ENCODE measurements at places on chromosomes 1 and 21.
A peak's percentile ranks its signal among the peaks of the same experiment; 100 is the strongest.

GRCh38 chr1:41734201-41734970 lies 184.3 kb downstream of the HIVEP3 start:
- no peak for DNase-seq

DNA sequence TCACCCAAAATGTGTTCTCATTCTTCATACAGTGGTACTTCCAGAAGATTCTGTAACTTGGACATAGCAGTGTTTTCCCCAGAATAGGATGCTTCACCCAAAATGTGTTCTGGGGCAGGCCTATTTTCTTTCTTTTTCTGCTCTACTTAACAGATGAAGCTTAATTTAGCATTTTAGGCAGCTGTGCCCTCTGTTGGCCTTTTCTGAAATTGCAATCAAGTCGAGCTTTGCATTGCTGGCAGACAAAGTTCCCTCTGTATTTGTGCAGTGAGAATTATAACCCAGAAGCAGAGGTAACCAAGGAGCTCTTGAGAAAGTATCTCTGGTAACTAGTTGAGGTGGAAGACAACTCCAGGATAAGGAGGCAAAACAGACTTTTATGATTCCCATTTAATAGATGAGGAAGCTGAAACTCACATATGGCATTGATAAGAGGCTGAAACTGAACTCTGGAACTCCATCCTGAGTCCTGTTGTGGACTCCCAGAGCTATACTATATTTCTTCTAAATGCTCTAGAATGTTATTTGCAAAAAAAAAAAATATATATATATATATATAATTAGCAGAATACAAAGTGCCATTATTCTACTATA lies 50.3 kb upstream of the L1TD1 start:
- peak; percentile 11 for DNase-seq

GRCh38 chr21:36064085-36064460 lies 3.7 kb upstream of the SETD4 start:
- DNase-seq, result no peak

- DNase-seq, result no peak
Measured at GRCh38 chr1:235106457-235106856, 22.2 kb downstream of the TOMM20 start.

- no peak for DNase-seq
Measured at GRCh38 chr1:87796471-87796901, 467.8 kb downstream of the LMO4 start.

- DNase-seq, result no peak
Measured at GRCh38 chr1:159122005-159122621, 45.5 kb upstream of the AIM2 start.

GRCh38 chr1:39301606-39302005 lies 97.1 kb downstream of the MACF1 start:
- DNase-seq, result no peak

DNA sequence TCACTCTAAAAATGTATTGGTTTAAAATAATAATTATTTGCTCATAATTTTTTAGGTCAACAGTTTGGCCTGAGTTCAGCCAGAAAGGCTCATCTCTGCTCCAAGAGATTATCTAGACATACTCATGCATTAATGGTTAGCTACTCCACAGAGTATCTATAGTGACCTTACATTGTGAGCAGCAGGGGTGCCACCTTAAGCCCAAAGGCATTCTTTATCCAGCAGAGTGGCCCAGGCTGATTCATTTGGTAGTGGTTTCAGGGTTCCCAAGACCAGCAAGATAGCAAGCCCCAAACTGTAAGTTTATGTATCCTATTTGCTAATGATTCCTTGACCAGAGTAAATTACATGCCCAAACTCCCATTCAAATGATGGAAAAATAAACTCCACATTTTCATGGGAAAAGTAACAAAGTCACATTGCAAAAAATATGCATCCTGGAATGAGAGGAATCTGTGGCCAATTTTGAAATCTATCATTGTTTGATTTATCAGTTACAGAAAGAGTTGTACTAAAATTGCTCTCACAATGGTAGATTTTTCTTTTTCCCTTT lies 182.6 kb upstream of the KCNK2 start:
- no peak for DNase-seq

DNA sequence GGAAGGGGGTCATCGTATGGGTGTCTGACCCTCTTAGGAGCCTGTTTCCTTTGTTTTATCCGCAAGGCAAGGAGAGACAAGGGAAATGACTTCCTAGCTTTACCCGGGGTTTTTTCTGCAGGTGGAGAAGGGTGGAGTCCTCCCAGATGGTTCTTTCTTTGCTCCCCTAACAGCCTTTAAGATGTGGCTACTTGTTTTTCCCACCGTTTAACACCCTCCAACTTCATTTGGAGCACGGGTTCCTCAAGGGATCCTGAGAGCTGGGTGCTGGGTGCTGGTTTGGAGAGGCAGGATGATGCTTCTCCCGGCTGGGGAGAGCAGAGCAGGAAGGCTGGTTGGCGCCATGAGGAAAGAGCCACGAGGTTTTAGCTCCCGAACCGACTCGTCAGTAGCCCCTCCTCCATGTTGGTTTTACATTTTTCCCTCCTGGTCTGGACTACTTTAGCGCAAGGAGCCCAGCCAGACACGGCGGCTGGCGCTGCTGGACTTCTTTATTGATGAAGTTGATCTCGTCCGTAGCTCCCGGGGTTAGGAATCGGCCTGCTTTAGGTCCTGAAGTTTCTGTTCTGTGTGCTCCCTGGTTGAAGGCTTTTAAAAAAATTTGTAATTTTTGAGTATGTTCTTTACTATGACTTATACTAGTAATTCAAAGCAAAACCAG lies 1.4 kb downstream of the UCK2 start:
- peak; percentile 76 for DNase-seq

DNA sequence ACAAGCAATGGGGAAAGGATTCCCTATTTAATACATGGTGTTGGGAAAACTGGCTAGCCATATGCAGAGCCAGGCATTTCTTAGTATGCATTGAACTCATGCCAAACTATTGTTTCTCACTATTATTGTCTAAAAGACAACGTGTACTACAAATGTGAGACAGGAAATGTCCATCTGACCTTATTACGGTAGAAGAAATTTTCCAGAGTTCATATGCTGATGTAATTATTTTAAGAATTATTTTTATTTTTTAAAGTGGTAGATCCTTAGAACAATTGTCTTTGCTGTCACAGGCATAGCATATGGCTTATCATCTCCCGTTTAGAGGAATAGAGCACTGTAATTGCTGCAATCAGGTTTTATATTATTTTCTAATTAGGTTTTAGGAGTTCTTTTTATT lies 75.2 kb upstream of the S1PR1 start:
- DNase-seq, result no peak

DNA sequence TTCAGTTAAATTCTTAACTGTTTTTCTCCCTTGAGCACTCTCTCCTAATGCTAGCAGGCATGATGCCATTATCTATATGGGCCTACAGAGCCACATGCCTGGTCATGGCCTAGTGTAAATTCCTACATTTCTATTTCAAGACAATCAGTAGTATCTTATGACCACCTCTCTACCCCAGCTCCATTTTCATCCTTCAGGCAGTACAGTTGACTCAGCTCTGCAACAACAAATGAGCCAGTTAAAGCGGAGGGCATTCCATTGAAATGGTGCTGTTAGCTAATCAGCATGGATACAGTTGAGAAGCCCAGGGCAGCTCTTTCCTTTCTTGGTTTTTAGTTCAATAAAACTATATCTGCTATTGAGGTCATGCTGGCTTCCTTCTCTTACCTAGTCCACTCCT lies 150.0 kb downstream of the PPP1R12B start:
- DNase-seq, result no peak

DNA sequence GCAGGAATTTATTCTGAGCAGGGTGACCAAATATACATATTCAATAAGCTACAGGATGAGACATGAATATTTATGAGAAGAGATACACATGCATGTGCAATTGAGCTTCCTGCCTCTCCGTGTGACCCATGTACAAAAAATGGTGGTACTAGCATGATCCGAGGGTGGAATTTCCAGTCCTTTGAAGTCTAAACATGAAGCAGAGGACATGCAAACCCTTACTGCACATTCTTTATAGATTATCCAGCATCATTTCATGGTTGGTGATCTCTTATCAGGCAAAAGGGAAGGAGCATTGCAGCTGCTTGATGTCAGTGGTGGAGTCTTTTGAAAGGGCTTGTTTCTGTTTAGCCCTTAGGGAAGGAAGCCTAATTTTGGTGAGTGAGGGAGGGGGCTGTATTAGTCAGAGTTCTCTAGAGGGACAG lies 448.6 kb downstream of the SETD4 start:
- DNase-seq, result no peak

DNA sequence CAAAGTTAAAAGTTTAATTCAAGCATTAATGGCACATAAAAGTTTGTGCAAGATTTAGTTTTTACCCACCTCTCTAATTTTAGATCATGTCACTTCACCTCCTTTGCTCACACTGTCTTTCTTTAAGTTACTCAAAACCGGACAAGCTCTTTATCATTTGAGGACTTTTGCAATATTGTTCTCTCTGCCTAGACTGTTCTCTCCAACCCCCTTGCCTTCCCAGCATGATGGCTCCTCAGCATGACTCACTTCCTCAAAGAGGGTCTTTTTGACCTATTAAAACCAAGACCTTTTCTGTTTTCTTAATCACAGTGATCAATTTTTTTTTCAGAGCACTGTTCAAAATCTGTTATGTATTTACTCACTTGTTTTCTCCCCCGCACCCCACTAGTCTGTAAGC lies 61.3 kb downstream of the XKR8 start:
- no peak for DNase-seq

GRCh38 chr1:51915951-51916350 lies 37.4 kb upstream of the NRDC start:
- no peak for DNase-seq

GRCh38 chr1:178344513-178345091 lies 152.2 kb downstream of the CLEC20A start:
- peak; percentile 55 for DNase-seq

GRCh38 chr1:17207046-17207445 lies 2.1 kb downstream of the PADI1 start:
- no peak for DNase-seq

DNA sequence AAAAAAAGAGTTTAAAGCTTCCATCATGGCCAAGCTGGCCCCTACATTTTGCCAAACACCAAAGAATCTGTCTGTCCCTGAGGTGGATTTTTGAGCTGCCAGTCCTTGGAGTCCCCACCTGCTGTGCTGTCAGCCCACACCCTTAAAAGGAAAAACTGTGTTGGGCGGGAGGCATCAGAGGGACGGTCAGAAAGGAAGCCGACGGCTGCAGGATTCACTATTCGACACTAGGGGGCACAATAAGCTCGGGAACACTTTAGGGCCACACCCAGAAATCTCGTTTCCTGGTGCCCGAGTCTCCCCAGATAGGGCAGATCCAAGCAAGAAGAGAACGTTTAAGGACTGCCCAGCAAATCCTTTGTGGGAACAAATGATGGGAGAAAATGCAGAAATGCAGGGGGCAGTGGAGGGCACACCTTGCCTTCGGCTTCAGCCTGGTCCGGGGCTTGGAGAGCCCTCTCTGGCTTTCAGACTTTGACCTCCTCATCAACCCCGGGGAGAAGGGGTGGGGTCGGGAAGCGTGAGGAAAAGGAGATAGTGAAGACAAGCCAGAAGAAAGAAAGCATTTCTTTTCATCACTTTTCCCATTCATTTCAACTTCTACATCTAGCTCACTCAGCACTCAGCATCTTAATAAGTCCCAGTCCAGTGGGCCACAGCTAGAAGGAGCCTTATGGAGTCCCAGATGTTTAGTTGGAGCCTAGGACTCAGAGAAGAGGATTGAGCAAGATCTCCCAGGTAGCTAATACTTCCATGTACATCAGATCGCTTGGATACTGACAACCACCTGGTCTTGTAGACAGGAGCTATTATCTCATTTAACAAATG lies 5.0 kb upstream of the CTTNBP2NL start:
- DNase-seq, result peak; percentile 84

- DNase-seq, result no peak
Measured at GRCh38 chr1:163093169-163093568, 24.0 kb downstream of the RGS4 start.

DNA sequence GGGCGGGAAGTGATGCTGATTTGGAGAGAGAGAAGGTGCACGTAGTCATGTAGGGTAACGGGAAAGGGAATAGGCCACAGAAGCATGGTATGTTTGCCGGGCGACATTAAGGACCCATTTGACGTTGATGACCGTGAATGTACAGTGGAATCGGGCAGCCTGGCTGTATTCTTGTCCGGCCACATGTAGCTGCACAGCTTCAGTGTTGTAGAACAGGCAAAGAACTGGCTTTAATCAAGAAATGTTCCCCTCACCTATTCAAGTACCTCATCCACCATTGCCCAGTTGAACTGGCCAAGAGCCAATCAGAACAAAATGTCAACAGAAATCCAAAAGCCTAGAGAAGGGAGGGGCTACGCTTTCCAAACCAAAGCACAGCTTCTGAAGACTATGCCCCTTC lies 104.8 kb downstream of the DHRS3 start:
- DNase-seq, result no peak

- no peak for DNase-seq
Measured at GRCh38 chr1:112807117-112807516, 92.0 kb upstream of the PPM1J start.

- no peak for DNase-seq
Measured at GRCh38 chr21:46351476-46352163, 27.7 kb downstream of the PCNT start.

DNA sequence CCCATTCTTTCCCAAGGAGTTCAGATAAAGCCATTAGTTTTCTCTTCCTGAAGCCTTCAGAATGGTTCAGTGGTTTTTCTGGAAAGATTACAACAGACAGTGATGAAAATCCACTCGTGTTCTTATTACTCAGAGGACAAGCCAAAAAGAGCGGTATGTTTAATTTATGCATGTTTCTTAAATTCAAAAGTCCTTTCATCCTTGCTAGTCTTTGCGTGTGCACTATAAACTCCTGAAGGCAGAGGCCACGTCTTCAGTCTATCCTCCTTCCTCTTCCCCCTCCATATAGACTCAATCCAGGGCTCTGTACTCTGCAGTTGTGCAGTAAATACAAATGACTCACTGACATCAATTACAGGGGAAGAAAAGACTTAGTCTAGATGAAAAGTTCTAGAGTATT lies 409.2 kb upstream of the PLXNA2 start:
- DNase-seq, result no peak

- DNase-seq, result no peak
Measured at GRCh38 chr1:77958391-77958790, 20.5 kb downstream of the FUBP1 start.

DNA sequence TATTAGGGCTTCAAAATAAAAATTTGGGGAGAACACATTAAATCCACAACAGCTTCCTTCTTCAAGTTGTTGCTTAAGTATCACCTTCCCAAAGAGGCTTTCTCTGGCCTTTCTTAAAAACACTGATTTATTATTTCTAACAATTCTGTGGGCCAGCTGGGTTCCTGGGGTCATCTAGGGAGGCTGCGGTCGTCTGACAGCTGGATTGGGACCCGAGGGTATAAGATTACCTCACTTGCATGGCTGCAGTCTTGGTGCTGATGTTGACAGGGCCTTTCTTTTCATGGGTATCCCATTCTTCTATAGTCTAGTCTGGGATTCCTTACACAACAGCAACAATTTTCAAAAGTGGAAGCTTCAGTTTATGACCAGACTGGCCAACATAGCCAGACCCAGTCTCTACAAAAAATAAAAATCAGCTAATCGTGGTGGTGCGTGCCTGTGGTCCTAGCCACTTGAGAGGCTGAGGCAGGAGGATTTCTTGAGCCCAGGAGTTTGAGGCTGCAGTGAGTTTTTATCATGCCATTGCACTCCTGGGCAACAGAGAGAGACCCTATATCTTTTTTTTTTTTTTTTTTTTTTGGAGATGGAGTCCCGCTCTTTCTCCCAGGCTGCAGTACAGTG lies 46.1 kb upstream of the ZNF326 start:
- no peak for DNase-seq

All from AG04450 (cell line).